ENCODE measurements at places on chromosomes 16 and 17.

DNA sequence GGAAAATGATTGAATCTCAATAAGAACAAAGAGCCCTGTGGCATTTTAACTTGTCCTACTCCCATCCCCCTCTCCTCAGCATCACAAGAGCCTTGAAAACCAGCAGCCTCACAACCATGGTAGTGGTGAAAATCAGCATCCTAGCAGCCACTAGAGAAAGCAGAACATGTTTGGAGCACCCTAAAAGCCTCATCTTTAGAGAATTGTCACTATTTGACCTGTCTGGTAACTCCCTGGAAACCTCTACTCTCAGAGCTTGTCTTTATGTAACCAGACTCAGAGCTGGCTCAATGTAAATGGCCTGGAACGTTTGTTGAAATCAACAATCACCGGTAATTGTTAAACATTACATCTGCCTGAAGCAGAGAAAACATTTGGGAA, 70.8 kb downstream of the MMD start:
- DNase-seq: no peak

GRCh38 chr16:69404275-69404805, 18.5 kb upstream of the TERF2 start:
- no peak for DNase-seq

GRCh38 chr16:25198021-25198420, 18.7 kb upstream of the AQP8 start:
- no peak for DNase-seq

DNA sequence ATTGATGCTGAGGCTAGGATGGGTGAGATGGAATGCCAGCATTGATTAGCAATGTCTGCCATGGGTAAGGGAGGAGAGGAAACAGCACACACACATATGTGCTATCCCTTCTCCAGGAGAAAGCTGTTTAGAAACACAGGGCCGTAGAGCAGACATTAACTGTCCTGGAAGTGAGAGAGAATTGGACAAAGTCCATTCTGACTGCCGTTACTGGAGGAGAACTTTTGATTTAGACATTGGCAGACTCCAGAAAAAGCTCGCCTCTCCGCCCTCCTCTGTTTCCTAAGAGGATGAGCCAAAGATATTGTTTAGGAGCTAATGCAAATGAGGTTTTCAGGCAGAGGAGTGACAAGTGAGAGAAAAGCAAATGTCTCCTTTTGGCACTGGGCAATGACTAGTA, 237.0 kb downstream of the HAPSTR1 start:
- DNase-seq: no peak

GRCh38 chr17:39264119-39264518, 38.4 kb upstream of the STAC2 start:
- DNase-seq: no peak

- no peak for DNase-seq
Observed at GRCh38 chr16:4703906-4704305, 10.5 kb downstream of the NUDT16L1 start.

DNA sequence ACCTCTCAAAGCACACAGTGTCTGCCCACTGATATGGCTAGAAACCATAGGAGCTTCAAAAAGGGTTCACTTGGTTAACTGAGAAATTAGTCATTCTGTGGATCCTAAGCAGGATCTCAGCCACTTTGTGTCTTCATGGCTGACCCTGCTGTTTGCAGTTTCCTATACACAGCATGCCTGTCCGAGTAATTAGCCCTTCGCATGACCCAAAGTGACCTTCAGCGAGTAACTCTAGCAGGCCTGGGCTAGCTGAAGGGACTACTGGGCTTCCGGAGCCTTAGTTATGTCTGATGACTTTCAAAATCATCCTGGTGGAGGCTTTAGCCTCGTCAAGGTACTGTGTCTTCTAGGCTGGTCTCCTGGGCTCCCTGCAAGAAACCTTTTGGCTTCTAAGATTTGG, 28.9 kb upstream of the FBXW10B start:
- DNase-seq: no peak

DNA sequence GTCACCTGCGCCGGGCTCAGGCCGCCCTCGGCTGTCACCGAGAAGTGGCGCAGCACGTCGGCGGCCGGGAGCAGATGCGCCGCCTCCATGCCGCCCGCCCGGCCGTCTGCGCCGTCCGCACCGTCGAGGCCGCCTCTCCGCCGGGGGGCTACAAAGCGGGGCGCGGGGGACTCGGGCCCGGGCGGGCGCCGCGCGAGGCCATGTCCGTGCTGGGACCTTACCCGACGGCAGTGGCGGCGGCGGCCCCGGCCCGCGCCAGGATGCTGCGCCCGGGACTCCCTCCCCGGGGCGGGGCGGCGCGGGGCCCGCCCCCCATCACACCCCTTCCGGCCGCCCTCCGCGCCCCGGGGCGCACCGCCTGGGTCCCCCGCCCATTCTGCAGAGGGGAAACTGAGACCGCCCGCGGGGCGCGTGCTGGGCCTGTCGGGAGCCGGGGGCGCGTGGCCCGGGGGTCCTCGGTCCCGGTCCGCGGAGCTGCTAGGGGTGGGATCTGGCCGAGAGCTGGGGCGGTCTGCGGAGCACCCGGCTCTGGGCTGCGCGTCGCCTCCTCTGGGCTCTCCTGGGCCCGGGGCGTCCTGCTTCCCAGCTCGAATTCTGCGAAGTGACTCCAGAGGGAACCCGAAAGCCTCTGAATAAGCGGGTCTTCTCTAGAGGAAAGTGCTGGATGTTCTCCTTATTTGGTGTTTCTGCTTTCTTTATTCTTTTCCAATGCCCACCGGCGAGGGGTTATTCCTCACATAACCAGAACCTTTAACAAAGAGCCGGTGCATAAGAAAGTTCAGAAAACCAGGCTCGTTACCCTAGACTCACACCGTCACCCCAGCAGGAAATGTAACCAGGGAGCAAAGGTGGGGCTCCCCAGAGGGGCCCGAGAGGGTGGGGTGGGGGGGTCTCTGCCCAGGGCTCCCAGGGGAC, at the start of gene ATP2A3:
ATP2A3 (minus strand) TSS at position 235 of the 915 bp plus-strand sequence; CDS start at position 89, 146 bp downstream.
- DNase-seq: peak; percentile 36

DNA sequence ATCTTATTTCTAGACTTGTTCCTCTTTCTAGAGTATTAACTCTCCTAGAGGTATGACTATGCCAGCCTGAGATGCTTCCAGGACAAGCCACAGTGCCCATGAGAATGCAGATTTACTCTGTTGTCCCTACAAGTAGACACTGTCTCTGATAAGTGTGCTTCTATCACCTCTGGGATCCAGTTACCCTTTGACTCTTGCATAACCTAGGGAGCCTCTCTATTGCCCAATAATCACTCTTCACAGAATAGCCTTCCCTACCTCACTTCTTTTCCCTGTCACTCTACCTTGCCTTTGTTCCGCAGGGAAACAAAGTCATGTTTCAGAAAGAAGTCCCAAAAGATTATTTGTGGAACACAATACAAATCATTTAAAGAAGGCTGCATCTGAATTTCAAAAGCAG, 1.6 kb upstream of the KRT34 start:
- DNase-seq: no peak

- DNase-seq: no peak
Observed at GRCh38 chr16:88983165-88983564, 6.2 kb upstream of the CBFA2T3 start.

- no peak for DNase-seq
Observed at GRCh38 chr17:4840893-4841242, 7.7 kb downstream of the MINK1 start.

Measured in activated naive CD4-positive, alpha-beta T cell (primary cell).